ENCODE measurements at places on chromosomes 1 and 21.

- no peak for DNase-seq
These were observed 670.6 kb upstream of the PKN2 start for GRCh38 chr1:88013485-88013884.

DNA sequence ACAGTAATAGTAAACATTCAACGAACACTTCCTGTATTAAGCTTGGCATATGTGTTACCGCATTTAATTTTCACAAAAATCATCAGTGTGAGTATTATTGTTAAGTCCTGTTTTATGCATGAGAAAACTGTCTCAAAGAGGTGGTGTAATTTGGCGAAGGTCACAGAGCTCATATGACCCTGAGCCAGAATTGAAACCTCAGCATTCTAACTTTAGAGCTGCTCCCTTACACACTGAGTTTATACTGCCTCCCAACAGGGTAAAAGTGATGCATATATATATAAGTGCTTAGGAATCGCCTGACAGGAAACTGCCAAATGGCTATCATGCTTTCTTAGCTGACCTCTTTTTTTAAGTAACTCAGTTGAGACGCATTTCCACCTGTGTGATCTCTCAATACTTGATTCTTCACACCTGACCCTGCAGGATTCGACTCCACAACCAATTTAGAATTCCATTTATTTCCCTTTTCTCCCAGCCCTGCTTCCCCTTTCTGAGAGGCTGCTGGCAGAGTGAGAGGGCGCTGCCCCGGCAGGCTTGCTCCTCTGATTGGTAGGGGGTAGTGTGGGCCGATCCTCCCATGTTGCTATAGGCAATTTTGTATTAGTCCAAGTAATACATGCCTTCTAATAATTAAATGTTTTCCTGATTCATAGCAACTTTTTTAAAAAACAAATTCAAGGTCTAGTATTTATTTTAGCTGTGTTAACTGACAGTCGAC is 40.5 kb downstream of the ZBTB40 start:
- DNase-seq: no peak

GRCh38 chr1:176858433-176858916 is 306.0 kb downstream of the ASTN1 start:
- no peak for DNase-seq

DNA sequence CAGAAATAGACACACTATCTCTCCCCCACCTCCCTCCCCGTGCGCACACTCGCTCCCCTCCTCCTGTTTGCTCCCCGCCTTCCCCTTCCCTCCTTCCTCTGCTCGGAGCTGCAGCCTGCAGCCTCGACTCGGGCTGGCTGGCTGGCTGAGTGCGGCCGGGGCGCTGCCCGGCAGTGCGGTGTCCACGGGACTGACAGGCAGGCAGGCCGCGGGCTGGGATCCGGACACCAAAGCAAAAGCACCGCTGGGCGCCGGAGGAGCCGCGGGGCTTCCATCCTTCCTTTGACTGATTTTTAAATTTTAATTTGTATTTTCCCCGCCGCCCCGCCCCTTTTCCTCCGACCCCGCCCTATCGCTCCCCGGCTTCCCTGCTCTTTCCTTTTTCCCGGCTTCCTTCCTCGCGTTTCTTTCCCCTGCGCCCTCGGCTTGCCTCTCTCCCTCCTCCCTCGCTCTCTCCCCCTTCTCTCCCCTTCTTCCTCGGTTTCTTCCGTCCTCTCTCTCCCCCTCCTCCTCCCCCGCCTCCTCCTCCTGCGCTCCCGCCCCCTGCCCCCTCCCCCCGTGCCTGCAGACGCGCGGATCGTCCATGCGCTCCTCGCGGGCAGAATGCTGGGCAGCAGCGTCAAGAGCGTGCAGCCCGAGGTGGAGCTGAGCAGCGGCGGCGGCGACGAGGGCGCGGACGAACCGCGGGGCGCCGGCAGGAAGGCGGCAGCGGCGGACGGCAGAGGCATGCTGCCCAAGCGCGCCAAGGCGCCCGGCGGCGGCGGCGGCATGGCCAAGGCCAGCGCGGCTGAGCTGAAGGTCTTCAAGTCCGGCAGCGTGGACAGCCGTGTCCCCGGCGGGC is 109.4 kb downstream of the NAV1 start:
- DNase-seq: no peak

DNA sequence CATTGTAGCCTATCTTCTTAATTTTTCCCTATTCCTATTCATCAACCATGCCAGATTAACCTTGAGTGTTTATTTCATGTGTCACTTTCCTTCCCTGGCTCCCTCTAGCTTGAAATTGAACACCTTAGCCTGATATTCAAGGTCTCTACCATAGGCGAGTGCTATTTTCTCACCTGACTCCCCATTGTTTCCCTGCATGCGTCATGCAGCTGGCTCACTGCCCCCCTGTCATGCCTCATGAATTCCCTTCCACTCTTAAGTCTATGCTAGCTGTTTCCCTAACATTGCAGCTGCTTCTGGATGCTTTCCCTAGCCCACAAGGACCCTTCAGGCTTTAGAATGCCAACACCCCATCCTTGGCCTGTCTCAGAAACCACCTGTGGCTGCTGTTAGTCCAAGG is 56.7 kb upstream of the CD1D start:
- DNase-seq: no peak

GRCh38 chr1:81174811-81175476 is 625.8 kb upstream of the ADGRL2 start:
- no peak for DNase-seq

GRCh38 chr1:95742591-95743089 is 508.6 kb downstream of the RWDD3 start:
- peak; percentile 2 for DNase-seq

- no peak for DNase-seq
These were observed 60.7 kb downstream of the MAN1C1 start for GRCh38 chr1:25677193-25677773.

DNA sequence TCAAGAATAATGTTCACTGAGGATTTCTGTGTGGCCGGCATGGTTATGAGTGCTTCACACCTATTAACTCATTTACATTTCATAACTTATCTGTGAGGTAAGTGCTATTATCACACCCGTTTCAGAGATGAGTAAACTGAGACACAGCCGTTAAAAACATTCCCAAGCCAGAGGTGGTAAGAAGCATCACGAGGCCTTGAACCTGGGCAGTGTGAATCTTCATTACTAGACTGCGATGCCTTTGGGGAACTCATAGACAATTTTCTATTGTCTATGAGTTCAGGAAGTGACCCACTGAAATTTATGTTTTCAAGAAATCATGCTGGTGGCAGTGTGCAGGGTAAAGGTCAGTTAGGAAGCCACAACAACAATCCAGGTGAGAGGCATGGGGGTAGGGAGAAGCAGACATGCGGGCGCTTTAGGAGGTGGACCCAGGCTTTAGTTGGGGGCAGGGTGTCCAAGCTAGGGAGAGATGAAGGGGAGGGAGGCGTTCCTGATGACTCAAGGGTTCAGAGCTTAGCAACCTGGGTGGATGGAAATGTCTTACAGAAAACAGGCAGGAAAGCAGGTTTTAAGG is 14.5 kb downstream of the GNG12 start:
- no peak for DNase-seq

DNA sequence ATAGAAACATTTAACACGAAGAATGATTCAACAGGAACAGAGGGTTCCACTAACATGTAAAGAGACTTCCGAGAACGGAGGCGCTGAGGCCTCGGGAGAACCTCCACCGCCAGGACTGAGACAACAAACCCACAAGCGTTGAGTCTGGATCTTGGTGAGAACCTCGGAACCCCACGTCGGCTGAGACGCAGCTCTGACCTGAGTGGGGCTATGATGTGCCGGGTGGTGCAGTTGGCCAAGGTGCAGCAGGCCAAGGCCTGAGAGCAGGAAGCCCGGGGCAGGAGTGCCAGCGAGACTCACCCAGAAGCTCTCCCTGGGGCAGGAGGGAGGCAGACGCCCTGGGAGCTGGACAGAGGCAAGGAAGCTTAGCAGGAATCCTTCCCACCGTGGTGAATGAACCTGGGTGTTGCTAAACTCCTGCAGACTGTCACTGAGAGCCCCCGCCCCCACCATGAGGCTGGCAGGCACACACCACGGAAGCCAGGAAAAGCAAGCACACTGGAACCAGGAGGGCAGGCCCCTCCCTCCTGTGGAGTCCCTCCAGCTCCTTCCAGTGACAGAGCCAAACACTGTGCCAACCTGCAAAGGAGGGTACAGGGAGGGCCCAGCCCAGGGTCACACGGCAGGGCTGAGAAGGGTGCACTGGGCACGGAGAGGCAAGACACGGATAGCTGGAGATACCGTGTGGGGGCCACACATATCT is 34.8 kb downstream of the WDR4 start:
- DNase-seq: no peak

DNA sequence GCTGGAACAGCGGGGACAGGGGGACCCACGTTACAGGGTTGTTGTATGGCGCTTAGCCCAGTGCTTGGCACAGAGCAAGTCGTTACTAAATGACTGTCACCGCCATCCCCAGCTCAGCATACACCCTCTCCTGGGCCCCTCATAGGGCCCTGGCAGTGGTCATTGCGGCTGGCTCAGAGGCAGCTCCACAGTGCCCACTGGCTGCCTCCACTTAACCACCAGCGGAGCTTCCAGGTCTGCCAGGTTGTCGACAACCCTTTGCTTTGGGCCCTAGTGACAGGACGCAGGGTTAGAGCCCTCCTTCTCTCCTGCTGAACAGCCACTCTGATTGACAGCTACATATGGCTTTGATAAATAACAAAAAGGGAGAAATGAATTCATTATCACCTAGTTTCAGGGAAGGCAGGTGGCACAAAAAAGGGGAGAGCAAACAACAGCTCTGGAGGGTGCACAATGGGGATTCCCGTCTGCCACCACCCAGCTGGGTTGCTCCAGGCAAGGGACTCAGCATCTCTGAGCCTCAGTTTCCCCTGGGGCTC is 4.8 kb downstream of the EFHD2 start:
- DNase-seq: no peak

- no peak for DNase-seq
These were observed 21.4 kb downstream of the LIN9 start for GRCh38 chr1:226287587-226287986.

DNA sequence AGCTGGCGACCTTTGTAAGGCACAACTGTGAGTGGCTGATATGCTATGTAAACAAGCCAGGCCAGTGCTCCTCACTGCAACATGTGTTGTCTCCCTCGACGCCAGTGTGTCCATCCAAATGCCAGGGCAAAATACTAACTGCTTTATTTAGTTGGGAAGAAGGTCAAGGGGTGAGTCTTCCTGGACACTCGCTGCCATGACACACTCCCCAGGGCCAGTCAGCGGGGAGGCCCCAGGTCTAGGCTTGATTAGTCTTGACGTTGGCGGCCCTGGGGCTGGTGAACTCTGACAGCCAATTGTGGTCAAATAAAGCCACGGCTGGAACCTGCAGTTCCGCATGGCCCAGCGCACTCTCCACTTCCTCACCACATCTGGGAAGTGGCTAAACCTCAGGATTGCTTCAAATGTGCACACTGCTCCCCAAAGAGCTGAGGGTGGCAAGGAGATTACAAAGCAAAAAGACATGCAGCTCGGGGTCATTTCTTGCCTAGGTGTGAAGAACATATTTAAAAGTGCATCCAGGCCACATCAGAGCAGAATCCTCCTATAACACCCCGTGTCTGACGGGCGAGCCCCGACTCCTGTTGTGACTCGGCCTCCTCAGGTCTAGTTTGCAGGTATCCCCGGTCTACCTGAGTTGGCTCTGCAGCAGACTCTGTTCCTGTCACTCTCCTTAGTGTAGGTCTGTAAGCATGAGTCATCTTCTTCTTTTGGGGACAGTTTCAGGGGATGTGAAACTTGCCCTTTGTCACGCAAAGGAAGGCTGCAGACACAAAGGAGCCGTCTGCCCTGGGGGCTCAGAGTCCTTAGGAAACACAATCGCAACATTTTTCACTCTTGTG is 183.5 kb downstream of the RUNX1 start:
- DNase-seq: no peak

GRCh38 chr1:84913555-84913892 is 20.5 kb upstream of the LPAR3 start:
- DNase-seq: no peak

DNA sequence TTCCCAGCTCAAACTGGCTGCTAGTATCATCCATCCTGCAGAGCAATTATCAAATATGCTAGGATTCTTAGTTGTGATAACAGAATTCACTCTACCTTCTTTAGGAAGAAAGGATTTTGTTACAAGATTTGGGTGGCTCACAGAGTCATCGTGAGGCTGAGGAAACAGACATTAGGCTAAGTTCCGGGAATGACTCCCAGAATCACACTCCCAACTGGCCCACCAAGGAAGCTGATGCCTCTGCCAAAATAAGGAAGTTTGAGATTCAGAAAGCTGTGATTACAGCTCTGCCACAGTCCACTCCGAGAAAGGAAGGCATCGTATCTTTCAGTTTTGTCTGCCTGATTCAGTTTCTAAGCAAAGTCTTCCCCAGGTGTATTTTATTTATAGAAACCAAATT is 50.6 kb upstream of the LYPLAL1 start:
- no peak for DNase-seq

DNA sequence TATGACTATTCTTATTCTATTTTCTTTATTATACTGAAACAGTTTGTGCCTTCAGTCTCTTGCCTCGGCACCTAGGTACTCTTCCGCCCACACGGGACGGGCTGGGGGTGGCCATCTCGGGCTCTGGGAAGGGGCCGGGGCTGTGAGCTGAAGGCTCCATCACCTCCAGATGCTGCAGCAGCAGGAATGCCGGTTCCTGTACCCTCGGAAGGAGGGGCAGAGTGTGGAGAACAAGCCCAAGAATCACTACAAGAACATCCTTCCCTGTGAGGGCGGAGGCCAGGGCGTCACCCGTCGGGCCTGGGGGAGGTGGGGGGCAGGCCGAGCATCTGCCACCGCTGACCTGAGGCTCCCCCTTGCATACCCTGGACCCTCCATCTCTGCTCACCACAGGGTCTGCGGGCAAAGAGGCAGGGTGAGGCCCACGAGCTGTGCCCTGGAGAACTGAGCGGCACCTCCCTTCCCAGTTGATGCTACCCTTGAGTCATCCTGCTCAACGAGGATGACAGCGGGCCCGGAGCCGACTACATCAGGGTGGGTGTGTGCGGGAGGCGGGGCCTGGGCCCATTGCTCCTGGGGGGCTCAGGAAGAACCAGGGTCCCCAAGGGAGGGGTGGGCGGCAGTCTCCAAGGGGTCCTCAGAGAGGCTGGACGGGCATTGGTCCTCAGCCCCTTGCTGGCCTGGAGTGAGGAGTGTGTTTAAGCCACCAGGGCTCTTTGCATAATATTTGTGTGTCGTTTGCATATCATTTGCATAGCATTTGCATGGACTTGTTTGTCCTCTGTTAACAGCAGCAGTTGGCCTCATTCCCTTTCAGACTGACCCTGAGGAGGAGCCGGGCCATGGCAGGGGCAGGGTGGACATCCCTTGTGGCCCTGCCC is 7.5 kb downstream of the RNF223 start:
- no peak for DNase-seq

- DNase-seq: no peak
These were observed 1.8 kb downstream of the CD160 start for GRCh38 chr1:145720878-145721671.

DNA sequence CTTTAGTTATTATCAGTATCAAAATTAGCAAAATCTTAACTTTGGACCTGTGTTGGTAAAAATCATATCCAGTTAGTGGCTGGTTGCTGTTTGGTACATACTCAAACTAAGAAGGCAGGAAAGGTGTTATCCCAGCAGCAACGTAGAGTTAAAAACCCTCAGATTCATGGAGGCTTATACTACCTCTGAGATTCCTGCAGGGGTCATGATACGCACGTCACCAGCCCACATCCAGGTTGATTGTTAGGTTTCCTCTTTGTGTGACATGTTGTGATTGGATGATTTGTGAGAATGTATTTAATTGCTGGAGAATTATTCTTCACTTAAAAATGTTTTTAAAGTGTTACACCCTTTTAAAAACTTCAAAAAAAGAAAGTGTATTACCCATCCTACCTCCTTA is 423.3 kb upstream of the ADGRL2 start:
- DNase-seq: no peak
